ENCODE measurements at places on chromosomes 4 and X.

GRCh38 chrX:45347877-45348276 lies 147.2 kb upstream of the DIPK2B start:
- DNase-seq: no peak

GRCh38 chr4:6674500-6675149 lies 19.1 kb upstream of the S100P start:
- DNase-seq: no peak

DNA sequence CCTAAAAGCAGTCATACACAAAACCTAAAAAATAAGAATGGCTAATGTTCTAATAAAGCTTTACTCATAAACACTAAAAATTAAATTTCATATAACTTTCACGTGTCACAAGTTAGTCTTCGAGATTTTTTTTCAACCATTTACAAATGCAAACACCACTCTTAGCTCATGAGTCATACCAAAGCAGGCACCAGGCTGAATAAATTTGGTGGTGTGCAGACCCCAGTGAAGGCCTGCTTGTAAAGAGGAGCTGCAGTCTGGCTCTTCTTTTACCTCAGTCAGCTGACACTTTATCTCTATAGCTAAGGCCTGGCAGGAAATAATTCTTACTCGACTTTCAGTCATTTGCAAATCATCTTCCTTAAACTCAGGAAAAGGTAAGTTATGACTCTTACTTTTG lies 37.4 kb downstream of the CLOCK start:
- no peak for DNase-seq

DNA sequence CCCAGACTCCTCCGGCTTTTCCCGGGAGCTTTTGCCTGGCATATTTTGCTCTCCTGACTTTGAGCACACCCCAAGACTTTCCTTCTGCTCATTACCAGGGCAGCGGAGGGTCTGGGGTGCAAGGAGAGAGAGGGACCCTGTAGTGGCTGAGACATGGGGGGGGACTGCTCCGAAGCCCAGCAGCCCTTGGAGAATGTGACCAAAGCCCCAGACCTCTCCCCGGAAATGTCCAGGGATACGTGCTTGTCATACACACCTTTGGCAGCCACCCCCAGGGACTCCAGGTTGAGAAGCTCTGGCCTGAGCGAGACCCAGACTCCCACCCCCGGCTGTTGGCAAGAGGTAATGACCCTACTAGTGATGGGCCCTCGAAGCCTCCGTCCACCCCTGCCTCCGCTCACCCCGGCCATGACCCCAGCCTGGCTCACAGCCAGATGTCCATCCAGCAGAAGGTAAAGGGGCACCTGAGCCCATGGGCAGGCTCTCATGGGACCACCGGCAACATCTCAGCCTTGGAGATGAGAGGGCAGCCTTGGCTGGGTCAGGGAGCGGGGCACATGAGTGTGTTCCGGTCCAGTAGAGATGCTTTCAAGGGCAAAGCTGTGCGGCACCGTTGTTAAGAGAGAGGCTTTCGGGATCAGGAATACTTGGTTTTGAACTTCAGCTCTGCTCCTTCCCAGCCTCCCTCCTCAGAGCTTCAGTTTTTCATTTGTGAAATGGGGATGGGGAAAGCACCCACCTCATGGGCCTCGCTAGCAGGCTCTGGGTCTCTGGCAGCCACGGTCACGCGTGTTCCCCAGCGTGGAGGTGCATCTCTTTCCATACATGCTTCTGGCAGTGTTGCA lies 2.0 kb downstream of the PSAPL1 start:
- DNase-seq: no peak

GRCh38 chrX:133607419-133608348 lies 192.4 kb upstream of the GPC4 start:
- DNase-seq: no peak

GRCh38 chr4:146435962-146436361 lies 85.8 kb downstream of the SLC10A7 start:
- DNase-seq: no peak

DNA sequence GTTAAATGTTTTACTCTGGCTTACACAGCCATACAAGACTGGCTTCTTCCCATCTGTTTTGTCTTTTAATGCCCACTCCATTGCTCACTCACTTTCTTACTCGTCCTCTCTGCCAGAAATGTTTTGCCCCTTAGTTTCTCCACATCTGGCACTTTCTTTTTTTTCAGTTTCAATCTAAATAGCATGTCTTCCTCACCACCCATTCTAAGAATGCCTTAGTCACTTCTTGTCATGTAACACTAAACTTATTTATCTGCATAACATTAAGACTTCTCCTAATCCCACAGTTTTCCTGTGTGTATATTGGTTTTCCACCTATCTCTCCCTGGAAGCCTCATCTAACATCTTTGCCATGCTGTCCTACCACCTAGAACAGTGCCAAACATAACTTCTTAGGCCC lies 119.3 kb downstream of the ADAMTS3 start:
- no peak for DNase-seq

GRCh38 chrX:110509755-110510532 lies 151.3 kb downstream of the RTL9 start:
- no peak for DNase-seq

Data from tibial nerve (tissue), 4 donors.